ENCODE measurements at places on chromosomes 12 and 14. TPM values are rescaled to one million over a fixed set of nuclear protein-coding genes. Genes with fewer than 3 reads are reported as not detected.

The HOTAIR gene
- not detected for total RNA-seq

The HOXC9 gene
- not detected for total RNA-seq

The SERPINA5 gene
- total RNA-seq, result not detected

The GLIPR1L1 gene
- not detected for total RNA-seq

The BMP4 gene
- 52.6 TPM for total RNA-seq

The LTBR gene
- 32.7 TPM for total RNA-seq

The RNFT2 gene
- 1.3 TPM for total RNA-seq

The GPR68 gene
- total RNA-seq, result 0.61 TPM

The MANSC4 gene
- 0.32 TPM for total RNA-seq

The GUCY2C gene
- not detected for total RNA-seq

The BCL11B gene
- total RNA-seq, result under 0.01 TPM

The KLHDC1 gene
- 1.1 TPM for total RNA-seq

The AQP6 gene
- under 0.01 TPM for total RNA-seq

The AVPR1A gene
- not detected for total RNA-seq

The CDCA3 gene
- total RNA-seq, result 12.7 TPM

The TAS2R31 gene
- 5.2 TPM for total RNA-seq

The SLC2A13 gene
- total RNA-seq, result 5.3 TPM

The PRR4 gene
- total RNA-seq, result not detected
